LHCN-M2 (cell line): ENCODE measurements at places on chromosomes 5 and 9. TPM values are rescaled to one million over a fixed set of nuclear protein-coding genes. Genes with fewer than 3 reads are reported as not detected.

GLRX gene
- total RNA-seq, result 108 and 119 TPM in 2 replicates

HEMGN gene
- total RNA-seq, result not detected in 2 replicates

PRR7 gene
- total RNA-seq, result 48.0 and 55.4 TPM in 2 replicates

LCP2 gene
- not detected in 2 replicates for total RNA-seq

FAM153A gene
- total RNA-seq, result not detected in 2 replicates

JAKMIP2 gene
- total RNA-seq, result 0.06 and 0.52 TPM in 2 replicates

IER5L gene
- total RNA-seq, result 10.7 and 12.5 TPM in 2 replicates

SEMA6A gene
- 0.13 TPM in 1 of 2 replicates, not detected in the other for total RNA-seq

IL5 gene
- total RNA-seq, result not detected in 2 replicates

CDC20B gene
- not detected in 2 replicates for total RNA-seq

- DNase-seq, result no peak
Observed at GRCh38 chr5:133643365-133643764, 31.0 kb upstream of the FSTL4 start.

DNA sequence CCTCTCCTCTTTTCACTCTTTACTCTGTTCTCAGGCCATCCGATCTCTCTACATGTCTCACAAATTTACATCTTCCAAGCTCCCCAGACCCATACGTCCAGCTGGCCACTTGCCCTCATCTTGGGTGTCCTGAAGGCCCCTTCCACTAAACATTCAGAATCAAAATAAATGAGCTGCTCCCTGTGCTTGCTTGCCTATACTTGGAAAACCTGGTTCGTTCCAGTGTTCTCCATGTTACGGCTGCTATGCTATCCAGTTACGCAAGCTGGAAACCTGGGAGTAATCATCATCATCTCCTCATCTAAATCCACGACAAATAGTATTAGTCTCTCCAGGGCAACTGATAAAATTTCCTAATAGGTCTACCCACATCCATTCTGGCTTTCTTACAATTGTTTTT lies 165.0 kb upstream of the FBXL17 start:
- DNase-seq, result no peak

DNA sequence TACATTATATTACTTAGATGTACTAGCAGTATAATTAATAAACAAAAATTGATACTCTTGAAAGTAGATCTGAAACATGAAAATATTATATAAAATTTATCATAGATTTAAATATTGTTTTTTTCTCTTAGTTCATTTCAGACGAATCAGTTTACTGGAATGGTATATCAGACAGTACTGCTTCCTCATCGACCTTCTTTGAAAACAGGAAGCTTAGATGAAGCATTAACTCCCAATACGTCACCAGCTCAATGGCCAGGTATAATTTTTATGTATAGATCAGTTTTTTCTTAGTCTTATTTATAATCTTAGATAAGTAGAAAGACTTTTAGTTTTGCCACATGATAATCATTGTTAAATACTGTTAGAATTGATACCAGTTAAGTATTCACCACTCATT lies 106.3 kb downstream of the DMXL1 start:
- DNase-seq, result no peak

- no peak for DNase-seq
Observed at GRCh38 chr9:745761-746380, 95.6 kb upstream of the DMRT1 start.

- no peak for DNase-seq
Observed at GRCh38 chr5:383621-384020, 59.4 kb upstream of the EXOC3 start.

- DNase-seq, result no peak
Observed at GRCh38 chr5:34043099-34043876, at the start of gene C1QTNF3. Gene C1QTNF3, minus strand, starts transcription at chr5:34043213. Its CDS starts 88 bp downstream, at chr5:34043125.

DNA sequence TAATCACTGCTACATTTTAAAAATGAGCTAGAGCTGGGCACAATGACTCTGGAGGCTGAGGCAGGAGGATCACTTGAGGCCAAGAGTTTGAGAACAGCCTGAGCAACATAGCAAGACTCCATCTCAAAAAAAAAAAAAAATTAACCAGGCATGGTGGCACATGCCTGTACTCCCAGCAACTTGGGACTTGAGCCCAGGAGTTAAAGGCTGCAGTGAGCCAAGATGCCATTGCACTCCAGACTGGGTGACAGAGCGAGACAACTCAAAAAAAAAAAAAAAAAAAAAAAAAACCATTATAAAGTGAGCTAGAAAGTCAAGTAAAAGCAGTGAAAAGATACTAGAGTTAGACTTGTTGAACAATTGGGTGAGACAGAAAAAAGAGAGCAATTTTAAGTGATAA lies 28.2 kb downstream of the FEM1C start:
- DNase-seq, result no peak

- peak; percentile 49 for DNase-seq
Observed at GRCh38 chr9:17116400-17116837, 18.4 kb upstream of the CNTLN start.

DNA sequence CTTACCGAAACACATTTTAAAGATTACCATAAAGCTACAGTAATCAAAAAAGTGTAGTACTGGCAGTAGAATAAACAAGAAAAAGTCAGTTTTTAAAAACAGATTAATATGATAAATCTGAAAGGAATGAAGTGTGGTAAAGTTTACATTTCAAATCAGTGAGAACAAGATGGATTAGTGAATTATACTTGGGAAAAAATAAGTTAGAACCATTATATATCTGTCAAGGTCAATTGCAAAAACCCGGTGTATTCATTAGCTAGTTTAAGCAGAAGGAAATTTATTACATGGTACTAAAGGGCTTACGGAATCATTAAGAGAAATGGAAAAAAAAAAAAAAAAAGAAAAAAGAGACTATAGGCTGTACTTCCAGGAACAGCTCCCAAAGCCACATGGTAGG lies 164.3 kb downstream of the MUSK start:
- DNase-seq, result no peak

- DNase-seq, result peak; percentile 73
Observed at GRCh38 chr9:15308511-15308910, 1.5 kb upstream of the TTC39B start.

- no peak for DNase-seq
Observed at GRCh38 chr9:114735704-114736103, 53.7 kb upstream of the TEX48 start.

DNA sequence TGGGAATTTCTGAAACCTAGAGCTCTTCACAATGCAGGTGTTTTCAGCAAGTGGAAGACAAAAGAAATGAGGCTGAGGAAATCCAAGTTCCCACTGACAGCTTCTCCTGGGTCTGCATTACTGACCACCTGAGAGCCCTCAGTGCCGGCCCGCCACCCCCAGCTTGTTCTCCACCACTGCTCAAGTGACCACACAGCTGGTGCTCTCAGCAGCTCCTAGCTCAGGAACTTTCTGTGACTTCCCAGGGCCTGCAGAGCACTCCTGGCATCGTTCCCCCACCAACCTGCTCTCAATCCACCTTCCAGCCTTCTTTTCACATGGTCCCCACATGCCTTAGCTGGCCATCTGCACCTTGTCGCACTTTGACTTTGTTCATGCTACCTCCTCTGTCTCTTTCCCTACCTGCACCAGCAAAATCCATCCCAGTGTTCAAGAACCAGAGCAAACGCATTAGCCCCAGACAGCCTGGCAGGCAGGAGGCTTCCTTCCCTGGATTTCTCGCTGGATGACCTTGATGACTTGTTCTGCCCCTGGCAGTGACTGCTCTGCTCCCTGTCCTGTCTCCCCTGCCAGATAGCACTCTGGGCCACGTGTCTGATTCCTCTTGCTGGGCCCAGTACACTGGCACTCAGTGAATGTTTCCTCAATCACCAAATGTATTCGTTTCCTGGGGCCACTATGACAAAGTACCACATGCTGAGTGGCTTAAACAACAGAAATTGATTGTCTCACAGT lies 35.1 kb upstream of the NANS start:
- DNase-seq, result no peak

DNA sequence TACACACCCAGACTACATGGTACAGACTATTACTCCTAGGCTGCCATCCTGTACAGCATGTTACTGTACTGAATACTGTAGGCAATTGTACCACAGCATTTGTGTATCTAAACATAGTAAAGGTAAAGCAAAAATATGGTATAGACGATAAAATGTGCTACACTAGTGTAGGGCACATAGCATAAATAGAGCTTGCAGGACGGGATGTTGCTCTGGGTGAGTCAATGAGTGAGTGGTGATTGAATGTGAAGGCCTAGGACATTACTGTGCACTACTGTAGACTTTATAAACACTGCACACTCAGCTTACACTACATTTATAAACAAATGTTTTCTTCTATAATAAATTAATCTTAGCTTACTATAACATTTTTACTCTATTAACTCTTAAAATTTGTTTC lies 25.6 kb downstream of the ANKRD55 start:
- DNase-seq, result no peak

DNA sequence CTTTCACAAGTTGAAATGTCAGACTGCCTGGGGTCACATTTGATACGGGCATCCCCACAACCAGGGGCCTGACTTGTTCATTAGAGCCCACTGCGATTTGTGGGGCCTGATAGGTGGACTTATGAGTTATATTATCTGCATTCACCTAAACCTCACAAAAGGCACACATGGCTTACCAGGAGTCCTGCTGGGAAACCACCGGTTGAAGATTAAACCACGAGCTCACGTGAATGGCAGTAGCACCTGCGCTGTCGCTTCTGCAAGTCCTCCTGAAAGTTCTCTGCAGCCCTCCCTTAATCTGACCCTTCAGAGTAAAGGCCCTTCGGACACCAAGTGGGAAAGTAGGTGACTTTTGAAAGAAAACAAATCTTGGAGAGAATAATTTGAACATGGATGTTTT lies 68.9 kb downstream of the PPIC start:
- DNase-seq, result peak; percentile 4

DNA sequence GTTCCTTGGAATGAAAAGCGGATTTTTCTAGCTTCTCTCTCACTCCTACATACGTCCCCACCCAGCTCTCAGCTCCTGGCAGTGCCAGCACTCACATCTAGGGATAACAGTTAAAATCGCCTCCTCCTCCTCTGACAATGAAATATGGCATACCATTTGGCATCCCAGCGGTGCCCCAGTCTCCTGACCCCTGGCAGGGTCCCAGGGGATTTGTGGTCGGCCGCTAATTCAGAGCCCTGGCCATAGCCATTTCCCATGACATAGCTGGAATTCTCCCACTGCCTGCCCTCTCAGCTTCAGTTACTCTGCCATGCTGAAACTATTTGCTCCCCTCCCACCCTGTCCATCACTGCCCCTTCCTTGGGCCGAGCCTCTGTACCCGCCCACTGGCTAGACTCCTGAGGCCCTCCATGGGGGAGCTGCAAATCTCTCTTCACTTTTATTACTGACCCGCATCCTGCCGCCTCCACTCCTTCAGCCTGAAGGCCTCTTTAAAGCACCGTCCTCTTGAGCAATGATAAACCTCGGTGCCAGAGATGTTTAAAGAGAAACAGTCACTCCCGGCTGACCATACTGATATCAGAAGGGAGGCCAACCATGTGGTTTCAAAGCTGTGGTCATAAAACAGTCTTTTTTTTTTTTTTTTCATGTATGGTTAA lies 139.8 kb downstream of the SLIT3 start:
- peak; percentile 74 for DNase-seq

DNA sequence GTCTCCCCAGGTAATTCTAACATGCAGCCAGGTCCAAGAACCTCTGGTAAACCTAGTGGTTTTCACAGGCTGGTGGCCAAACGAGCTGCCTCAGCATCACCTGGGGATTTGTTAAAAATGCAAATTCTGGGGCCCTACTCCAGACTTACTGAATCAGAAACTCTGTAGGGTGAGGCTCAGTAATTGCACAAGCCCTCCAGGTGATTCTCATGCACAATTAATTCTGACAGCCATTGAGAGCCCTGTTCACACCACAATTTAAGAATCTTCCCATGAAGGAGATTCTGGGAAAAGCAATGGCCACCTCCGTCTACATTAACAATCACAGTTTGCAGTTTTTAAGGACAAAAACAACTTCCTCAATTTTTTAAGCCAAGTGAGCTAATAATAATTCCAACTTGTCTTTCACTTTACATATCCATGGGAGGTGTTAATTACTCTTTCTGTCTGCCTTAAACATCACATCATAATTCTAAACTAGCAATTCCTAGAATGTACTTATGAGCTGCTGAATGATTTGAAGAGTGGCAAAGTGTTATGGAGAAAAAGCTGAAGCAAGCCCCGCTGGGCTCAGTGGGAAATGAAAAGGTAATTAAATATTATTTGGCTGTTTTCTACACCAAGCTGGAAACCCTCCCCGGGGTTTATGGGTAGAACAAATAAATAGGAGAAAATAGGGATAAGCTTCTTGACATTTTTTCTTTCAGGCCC lies 70.0 kb downstream of the GLDC start:
- no peak for DNase-seq

- DNase-seq, result no peak
Observed at GRCh38 chr9:110837401-110838005, 168.9 kb downstream of the MUSK start.

DNA sequence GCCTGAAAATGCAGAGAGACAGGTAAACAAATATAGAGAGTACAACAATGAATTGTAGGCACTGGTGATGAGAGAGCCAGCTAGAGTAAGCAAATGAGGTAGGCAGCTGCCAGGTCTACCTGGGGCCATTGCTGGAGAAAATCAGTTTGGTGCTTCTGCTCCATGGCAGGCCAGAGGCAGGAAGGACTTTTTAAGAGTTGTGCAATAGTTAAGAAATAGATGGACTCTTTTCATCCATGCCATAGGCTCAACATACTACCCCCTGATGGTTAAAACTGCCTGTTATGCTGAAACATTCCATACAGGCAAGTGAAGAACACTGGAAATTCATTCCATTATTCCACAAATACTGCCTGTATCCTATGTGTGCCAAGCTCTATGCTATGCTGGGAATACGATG lies 86.5 kb upstream of the CCDC112 start:
- DNase-seq, result no peak

GRCh38 chr5:56759521-56760216 lies 55.7 kb upstream of the MAP3K1 start:
- DNase-seq, result no peak

DNA sequence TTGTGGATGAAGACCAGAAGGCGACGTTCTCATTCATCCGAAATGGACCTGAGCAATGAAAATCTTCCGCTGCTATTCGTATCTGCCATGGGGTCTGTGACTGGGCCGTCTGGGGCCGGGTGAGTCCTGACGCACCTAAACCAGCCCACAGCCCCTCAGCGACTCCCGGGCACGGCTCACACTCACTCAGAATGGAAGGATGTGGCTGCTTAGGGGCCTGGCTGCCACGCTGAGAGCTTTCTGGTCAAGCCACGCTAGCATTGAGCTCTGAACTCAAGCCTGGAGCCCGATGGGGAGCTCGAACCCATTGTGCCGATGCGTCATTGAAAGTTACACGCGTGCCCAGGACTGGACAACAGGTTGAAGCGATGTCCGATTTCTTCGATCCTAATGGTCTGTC lies 97.8 kb downstream of the MRPL36 start:
- DNase-seq, result no peak

DNA sequence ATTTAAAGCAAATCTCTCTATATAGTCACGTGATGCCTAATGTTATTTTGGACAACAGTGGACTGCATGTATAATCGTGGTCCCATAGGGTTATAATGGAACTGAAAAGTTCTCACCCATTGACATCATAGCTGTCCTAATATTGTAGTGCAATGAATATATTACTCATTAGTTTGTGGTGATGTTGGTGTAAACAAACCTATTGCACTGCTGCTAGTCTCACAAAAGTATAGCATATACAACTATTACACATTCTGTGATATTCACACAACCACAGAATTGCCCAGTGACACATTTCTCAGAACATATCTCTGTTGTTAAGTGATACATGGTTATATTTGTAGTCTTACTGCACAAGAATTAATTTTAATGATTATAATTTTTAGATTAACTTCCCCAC lies 37.7 kb downstream of the IPO11 start:
- DNase-seq, result no peak
